ENCODE measurements at places on chromosomes 2 and 18.
A peak's percentile ranks its signal among the peaks of the same experiment; 100 is the strongest.

- DNase-seq = no peak
Observed at GRCh38 chr2:239564587-239564986, 163.8 kb upstream of the HDAC4 start.

DNA sequence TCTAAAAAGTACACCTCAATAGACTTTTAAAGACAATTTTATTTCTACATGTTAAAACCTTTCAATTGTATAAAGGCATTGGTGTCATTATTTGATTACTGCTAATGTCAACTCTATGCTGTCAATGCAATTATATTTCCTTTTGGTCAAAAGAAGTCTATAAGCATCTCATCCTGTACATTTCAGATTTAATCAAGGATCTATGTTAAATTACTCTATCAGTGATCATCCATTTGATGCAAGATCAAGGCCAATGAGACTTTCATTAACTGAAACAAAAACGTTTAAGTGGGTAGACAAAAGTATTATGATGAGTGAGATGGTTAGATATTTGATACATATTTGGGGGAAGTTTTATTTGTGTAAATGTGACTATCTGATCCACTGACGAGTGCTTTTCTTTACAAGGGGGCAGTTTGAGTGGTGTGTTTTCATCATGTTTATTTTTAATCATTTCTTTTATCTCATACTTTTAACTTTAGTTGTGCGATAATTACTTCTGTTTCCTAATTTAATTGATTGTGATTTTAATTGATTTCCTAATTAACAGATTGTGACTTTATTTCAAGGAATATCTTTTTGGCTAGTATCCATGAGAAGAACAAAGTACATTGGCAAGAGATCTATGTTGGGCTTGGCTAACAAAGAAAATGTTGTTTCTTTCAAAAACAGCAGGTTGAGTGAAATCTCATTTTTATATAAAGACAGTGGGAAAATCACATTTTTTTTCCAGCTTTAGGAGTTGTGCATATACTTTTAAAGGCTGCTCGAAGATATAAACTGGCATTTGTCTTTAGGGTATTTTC, 1.1 kb downstream of the ARHGAP28 start:
- no peak for DNase-seq

GRCh38 chr2:241742320-241742939, 8.0 kb downstream of the D2HGDH start:
- no peak for DNase-seq

DNA sequence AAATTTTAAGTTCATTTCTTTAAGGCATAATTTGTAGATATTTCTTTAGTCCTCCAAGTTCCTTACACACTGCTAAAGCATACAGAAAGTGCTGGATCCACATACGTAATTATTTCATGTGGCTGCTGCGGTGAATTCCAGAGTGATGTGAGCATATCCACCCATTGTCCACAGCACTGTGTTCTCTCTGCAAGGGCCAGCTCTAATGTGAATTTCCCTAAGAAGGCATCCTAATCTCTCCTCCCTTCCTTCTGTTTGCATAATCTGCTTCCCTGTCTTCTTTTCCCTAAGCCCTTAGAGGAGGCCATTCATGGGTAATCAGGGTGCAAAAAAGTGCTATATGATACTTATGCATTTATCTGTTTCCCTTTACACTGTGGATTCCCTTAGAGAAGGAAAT, 57.2 kb downstream of the COBLL1 start:
- DNase-seq = no peak

DNA sequence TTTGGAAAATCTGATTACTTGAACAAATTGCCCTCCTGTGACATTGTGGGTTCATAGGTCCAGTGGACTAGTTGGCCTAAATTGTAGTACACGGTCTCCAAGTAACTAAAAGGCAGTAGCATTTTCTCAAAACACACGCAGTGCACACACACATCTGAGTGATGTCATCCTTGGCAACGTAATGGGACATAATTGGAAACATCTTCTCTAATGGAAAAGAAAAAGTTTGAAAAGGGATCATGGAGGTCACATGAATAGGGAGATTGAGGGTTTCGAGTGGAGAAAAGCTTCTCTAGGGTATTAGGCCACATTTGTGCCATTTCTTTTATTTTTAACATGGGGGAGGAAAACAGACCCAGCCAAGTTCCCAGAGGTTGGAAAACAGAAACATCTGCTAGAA, 93.3 kb downstream of the MAP4K4 start:
- no peak for DNase-seq

DNA sequence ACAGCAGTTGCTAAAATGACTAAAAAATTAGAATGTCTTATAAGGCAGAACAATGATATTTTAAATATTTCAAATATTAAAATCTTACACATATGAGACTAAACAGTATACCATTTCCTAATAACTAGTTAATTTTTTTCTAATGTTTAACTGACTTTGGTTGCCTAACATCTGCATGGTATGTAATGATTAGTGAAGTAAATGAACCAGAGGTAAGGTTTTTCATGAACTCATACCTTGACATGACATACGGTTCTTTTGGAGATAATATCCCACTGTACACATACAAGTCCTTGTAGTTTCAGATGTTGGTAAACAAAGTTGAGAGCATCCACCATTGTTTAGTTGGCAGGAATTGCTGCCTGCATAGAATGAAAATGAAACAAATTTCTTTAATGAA, 1360.2 kb downstream of the LRP1B start:
- no peak for DNase-seq

GRCh38 chr2:74548900-74549826, 4.6 kb downstream of the LOXL3 start:
- DNase-seq = no peak

- DNase-seq = no peak
Observed at GRCh38 chr2:30803281-30803680, 4.0 kb downstream of the CAPN13 start.

DNA sequence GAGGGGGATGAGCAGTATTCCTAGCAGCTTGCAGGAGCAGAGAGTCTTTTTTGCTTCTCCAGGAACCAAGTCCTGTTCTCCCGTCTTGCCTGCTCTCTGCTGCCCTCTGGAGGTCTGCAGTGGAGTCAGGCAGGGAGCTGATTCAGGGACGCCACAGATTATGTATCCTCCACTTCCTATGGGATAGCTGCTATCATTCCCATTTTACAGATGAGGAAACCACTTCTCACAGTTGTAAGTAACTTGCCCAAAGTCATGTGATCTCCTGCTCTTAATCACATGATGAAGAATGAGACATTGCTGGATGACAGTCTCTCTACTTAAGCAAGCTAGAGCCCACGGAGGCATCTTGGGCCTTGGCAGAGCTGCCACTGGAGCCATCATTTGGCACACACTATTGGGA, 8.3 kb downstream of the SLC4A5 start:
- peak; percentile 77 for DNase-seq

GRCh38 chr18:70674896-70675295, 386.1 kb downstream of the SOCS6 start:
- DNase-seq = no peak

GRCh38 chr2:26269571-26270158, 24.9 kb downstream of the HADHB start:
- DNase-seq = no peak

DNA sequence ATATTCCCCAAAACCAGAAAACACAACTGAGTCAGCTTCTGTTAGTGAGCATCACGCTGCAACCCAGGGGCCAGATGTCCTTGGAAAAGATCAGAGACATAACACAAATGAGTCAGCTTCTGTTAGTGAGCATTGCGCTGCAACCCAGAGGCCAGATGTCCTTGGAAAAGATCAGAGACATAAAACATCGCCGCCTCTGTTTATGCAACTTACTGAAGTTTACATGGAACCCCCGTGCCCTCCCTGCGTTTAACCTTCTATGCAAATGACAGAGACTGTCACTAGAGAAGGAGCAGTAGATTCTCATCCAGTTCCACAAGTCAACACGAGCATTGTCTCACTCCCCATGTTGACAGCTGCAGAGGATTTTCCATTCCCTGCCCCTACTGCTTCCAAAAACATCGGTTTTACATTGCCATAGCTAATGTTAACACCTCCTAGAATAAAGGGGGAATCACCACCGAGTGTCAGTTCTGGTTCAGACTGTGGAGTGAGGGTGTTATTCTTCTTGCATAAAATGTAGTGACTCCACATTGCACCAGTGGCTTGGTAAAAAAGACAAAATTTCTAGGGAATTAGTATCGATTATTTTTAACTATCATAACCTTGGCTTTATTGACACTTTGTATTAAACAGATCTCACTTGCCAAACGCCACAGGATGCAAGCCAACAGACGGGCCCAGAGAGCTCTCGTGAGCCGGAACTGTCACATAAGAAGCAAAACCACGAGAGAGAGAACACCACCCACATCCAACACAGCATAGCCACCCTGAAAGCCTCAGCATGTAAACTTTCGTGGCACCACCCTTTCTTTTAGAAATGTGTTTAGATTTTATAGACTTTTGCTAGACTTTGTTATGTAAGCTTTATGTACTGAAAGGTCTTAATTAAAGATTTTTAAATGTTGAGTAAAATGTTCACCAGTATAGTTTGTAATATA, 87.7 kb downstream of the SH3YL1 start:
- peak; percentile 57 for DNase-seq

GRCh38 chr2:61135510-61135909, 26.5 kb upstream of the C2orf74 start:
- DNase-seq = peak; percentile 14
